Glomerular endothelial cell (primary cell): ENCODE measurements at places on chromosomes 4 and X. TPM values are rescaled to one million over a fixed set of nuclear protein-coding genes. Genes with fewer than 3 reads are reported as not detected.

- no peak for DNase-seq
These were observed 936.6 kb upstream of the EPHA5 start for GRCh38 chr4:66606908-66607307.

- no peak for DNase-seq
These were observed 33.6 kb downstream of the TBC1D14 start for GRCh38 chr4:6943012-6943884.

DNA sequence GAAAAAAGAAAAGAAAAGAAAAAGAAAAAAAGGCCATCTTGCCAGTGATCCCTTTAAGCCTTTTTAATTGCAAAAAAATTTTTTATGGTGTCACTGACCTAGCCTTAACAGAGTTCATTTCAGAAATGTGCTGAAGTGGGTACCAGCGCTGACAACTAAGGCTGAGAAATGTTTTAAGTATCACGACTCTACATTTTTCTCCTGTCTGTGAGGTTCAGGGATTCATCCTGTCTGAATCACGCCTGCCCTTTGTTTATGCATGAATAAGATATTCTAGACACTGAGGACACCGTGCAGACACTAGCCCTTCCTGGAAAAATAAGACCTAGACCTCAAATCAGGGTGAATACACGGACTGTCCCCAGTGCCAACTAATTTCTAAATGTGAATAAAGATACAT, 154.4 kb upstream of the NOCT start:
- no peak for DNase-seq

- no peak for DNase-seq
These were observed 611.0 kb downstream of the NLGN4X start for GRCh38 chrX:5617666-5618065.

The HS6ST2 gene
- 0.78 and 0.82 TPM in 2 replicates for total RNA-seq

The KIAA0232 gene
- total RNA-seq = 21.1 and 22.5 TPM in 2 replicates

The C4orf46 gene
- total RNA-seq = 11.1 and 13.8 TPM in 2 replicates
